ENCODE measurements at places on chromosomes 7 and 10.

- DNase-seq = no peak
These were observed 109.4 kb upstream of the ADAM12 start for GRCh38 chr10:126497672-126498071.

DNA sequence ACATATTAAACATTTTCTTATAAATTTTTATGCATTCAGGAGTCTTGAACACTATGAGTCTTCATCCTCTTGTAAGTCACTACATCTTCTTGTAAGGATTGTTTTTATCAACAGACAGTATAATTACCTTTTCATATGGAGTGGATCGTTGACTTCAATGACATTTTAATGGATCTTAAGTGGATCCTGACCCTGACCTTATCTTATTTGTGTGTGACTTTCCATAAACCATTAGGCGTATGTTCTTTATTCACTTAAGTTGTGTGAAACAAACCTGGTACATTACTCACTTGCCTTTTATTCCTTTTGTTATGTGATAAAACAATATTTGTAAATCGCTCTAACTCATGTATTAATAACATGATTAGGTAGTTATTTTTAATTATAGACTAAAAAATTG, 18.5 kb upstream of the SEMA3C start:
- no peak for DNase-seq

GRCh38 chr10:23951841-23952240, 257.1 kb upstream of the KIAA1217 start:
- DNase-seq = no peak

- DNase-seq = no peak
These were observed 46.8 kb downstream of the ADAM12 start for GRCh38 chr10:126341491-126341890.
